ENCODE measurements at places on chromosomes 3 and 15. TPM values are rescaled to one million over a fixed set of nuclear protein-coding genes. Genes with fewer than 3 reads are reported as not detected.
A peak's percentile ranks its signal among the peaks of the same experiment; 100 is the strongest.

Gene CLDN11
- total RNA-seq, result 28.8 TPM

Gene WNT5A
- total RNA-seq, result 18.7 TPM

DNA sequence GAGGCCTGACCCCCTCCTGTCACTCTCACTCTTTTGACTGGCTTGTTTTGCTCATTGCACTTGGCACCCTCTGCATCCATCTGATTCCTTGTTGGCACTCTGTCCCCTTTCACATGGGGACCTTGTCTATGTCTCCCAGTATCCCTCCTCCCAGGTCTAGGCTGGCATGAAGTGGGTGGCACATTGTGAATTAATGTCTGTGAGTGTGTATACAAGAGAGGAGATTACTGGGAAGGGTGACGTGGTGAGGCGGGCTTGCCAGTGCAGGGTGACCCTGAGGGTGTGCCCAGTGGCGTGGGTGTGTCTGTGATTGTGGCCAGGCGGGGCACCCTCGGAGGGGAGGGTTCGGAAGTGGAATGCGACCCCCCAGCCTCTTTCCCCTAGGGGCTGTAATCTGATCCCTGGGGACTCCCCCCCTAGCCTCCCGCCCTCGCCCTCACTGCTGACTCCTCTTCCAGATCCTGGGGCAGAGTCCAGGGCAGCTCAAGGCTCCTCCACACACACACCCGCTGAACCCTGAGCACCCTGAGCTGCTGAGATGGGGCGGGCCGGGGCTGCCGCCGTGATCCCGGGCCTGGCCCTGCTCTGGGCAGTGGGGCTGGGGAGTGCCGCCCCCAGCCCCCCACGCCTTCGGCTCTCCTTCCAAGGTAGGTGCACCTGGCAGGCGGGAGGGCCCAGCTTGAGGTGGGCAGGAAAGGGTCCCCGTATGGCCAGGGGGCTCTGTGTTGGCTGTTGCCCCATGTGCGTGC, at the start of gene SEMA3B:
SEMA3B (plus strand) TSS at position 445 of the 749 bp plus-strand sequence; CDS start at position 539, 94 bp downstream.
- H3K36me3 ChIP-seq, result no peaks in the 10 kb centered on the region
- DNase-seq, result peak; percentile 67
- H3K4me1 ChIP-seq, result peaks cover 17% of the 10 kb centered on the region
- no peaks in the 10 kb centered on the region for H3K27me3 ChIP-seq
- H3K4me3 ChIP-seq, result peak within 1 kb of the TSS; percentile 51

- H3K27ac ChIP-seq, result no peak overlapping the region
- no peaks in the 10 kb centered on the region for H3K4me1 ChIP-seq
- H3K36me3 ChIP-seq, result no peaks in the 10 kb centered on the region
- H3K4me3 ChIP-seq, result no peak overlapping the region
Measured at GRCh38 chr3:13947912-13948311, 68.0 kb upstream of the WNT7A start.
